AG04450 (cell line): ENCODE measurements at places on chromosomes 7 and 10. TPM values are rescaled to one million over a fixed set of nuclear protein-coding genes. Genes with fewer than 3 reads are reported as not detected.

DNA sequence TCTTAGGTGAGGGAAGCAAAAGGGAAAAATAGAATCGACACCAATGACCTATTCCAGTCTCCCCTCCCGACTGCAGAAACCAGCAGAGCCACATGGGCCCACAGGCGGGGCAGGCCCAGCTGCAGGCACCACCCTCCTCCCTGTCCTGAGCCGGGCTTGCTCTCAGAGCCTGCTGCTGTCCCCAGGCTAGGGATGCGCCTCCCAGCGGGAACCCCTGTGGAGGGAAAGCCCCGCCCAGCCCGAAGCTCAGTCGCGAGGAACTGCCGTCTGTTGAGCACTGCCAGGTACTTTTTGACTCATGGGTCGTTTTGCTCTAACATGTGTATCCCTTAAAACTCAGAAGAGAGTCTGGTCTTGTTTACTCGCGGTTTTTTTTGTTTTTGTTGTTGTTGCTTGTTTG lies 124.5 kb upstream of the RET start:
- no peak for DNase-seq

- no peak for DNase-seq
Measured at GRCh38 chr7:129053938-129054437, 923 bp downstream of the TNPO3 start.

GRCh38 chr7:30135301-30136116 lies 723 bp downstream of the MTURN start:
- peak; percentile 21 for DNase-seq

DNA sequence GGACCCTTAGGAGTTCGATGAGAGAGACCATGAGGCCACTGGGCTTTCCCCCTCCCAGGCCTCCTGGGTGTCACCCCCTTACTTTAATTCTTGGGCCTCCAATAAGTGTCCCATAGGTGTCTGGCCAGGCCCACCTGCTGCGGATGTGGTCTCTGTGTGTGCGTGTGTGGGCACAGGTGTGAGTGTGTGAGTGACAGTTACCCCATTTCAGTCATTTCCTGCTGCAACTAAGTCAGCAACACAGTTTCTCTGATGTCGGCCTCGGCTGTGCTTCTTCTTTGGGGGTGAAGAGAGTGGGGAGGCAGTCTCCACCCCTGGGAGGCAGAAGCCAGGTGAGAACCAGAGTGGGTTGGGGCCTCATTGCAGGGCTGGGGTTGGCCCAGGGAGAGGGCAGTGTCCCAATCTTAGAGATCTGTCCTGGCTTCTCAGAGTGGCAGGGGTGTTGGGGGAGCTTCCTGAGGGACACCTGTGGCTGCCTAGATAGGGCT lies 1.5 kb downstream of the PVRIG start:
- no peak for DNase-seq

DNA sequence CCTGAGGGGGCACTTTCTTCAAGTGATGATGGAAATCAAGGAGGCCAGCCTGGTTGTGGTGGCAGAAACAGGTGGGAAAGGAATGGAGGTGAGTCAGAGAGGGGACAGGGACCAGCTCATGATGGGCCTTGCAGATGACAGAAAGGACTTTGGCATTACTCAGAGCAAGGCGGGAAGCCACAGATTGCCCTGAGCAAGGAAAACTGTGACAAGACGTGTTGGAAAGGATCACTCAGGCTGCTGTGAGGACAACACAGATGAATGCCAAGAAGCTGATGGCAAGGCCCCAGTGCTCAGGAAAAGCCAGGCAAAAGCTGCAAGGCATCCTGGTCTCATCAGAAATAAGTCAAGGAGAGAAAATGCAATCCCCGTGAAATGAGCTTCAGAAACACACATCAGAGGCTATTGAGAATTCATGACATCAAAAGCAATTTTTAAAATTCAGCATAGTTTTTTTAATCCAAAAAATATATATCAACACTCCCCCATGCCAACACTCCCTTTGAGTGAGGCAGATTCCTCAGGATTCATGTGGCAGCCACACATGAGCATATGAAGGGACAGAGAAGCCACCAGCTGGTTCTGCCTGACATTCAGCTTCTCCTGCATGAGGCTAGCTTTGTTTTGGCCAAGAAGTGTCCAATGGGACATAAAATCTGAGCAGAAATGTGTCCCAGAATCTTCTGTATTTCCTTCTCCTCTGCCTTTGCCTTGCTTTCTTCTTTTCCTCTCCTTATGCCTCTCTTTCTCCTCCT lies 244.5 kb upstream of the MYO3A start:
- DNase-seq = no peak

DNA sequence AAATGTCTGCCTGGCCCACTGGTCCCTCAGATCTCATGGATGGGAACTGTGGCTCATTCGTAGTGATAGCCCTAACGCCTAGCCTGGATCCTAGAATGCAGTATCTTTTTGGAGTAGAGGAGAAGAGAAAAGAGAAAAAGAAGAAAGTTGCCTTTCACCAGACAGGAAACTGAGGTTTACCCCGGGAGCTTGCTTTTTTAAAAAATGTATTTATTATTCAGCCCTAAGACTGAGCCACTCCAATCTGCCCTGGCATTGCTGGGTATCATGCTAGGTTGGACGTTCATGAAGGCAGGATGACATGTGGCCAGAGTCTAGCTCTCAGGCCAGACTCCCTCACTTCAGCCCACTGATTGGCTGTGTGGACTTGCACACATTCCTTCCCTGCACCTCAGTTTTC lies 21.5 kb upstream of the C10orf105 start:
- DNase-seq = no peak

DNA sequence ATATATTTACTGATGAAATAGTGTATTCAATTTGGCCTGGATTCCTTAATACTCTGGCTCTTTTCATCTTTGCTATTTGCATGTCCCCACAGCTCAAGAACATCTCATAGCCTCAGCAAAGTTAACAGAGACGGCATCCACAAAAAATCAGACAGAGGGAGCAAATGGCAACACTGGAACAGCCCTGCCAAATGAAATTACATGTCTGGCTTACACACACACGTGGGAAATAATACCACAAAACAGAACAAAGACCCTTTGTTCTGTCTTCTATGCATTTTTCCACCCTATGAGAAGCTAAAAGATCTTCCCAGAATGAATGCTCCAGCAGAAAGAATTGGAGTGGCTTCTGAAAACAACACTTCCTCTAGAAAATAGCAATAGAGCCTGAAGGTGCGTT lies 139.5 kb downstream of the ALOX5 start:
- no peak for DNase-seq

GRCh38 chr10:68586606-68587305 lies 26.6 kb downstream of the TET1 start:
- no peak for DNase-seq

- DNase-seq = no peak
Measured at GRCh38 chr10:86247073-86247472, 119.5 kb downstream of the GRID1 start.

DNA sequence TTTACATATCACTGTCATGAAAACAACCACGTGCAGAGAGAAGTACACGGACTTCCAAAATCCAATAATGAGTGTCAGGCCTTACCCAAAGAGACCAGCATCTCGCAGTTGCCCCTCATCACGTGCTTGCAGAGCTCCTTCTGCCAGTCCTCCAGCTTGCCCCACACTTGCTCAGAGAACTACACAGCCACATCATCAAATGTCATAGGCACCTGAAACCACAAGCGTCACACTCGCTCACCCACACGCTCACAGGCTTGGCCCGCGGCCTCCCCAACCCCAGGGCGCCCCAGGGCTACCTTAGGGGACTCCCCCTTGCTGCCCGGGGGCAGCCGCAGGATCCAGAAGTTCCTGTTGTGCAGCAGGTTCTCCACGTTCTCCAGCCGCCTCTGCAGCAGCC lies 123.4 kb upstream of the ZNF746 start:
- DNase-seq = no peak

DNA sequence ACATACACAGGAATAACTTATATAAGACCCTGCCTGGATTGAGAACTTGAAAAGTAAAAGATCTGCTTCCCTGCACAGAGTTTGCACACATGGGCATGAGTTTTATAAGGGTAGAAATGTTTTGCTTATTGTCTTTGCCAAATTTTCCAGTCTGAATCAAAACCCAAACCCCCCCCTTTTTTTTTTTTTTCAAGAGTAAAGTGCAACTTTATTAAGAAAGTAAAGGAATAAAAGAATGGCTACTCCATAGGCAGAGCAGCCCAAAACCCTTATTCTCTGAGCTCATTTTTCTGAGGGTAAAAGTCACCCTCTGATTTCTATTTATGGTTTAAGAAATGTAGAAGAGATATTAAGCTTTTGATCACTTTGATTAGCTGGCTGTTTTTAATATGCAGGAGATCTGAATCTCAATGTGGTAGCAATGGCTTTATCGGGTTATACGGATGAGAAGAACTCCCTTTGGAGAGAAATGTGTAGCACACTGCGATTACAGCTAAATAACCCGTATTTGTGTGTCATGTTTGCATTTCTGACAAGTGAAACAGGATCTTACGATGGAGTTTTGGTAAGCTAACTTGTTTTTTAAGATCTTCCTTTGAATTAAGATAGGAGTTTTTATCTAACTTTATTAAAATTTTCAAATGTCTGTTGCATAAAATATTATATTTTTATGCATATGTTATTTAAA lies 18.7 kb downstream of the MIOS start:
- no peak for DNase-seq

DNA sequence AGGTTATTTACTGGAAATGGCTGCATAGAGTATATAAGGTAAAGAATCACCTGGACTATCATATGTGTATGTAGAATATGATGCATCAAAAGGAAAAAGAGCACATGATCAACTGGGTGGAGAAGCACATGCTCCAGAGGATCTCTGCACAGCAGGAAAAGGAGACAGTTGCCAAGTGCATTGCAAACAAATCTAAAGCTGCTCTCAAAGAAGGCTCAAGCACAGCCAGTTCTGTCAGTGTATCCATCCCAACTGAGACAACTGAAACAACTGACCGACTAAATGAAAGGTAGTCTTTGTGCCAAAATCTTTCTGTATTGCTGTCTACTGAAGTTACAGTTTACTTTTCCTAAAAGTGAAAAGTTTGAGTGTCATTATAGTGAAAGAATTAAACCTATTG lies 83.2 kb upstream of the SGCE start:
- no peak for DNase-seq

GRCh38 chr10:101993651-101994200 lies 62.2 kb downstream of the ARMH3 start:
- no peak for DNase-seq

DNA sequence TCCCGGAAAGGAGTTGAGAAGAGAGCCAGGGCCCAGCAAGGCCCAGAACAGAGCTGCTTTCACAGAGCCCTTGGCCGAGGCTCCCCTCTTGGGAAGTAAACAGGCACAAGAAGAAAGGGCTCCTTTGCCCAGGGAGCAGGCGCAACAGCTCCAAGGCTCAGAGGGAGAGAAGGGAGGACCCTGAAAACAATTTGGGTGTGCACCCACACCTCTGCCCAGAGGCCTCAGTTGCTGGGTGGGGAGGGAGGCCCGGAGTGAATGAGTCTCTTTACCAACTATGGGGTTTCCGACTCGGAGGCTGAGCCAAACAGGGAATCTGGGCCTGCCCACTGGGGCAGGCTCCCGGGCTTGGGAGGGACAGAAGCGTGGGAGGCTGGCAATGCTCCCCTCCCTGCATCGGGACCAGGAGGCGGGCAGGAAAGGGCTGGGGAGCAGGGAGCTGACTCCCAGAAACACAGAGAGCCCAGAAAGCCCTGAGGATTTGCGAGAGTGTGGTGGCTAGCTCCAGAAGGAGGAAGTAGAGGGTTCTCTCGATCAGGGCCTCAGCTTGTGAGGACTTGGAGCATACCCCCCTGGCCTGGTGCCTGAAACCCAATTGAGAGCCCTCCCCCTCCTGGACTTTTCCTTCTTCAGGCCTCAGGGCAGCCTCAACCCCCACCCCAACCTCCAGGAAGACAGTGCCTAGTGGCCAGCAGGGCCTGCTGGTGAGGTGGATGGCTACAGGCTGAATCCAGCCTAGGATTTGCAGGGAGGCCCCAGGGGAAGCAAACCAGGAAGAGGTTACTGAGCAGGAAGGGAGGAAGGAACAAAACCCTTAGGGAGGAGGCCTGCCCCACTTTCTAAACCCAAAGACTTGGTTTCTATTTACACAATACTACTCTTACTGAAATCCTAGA lies 6.2 kb downstream of the C10orf105 start:
- DNase-seq = peak; percentile 55

DNA sequence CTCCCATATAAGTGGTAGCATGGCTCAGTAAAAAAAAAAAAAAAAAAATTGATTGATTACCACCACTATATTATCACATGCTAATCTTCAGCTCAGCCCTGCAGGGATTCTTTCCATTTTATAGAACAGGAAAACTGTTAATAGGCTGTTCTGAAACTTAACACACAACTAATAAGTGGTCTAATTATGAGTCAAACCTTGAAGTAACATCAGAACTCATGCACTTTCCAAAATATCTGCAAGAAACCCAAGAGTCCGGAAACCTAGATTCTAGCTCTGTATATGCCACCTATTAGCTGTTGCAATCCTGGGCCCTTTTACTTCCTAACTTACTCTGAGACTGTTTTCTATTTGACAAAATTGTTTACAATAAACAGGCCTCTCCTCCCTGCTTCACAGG lies 23.9 kb downstream of the SEM1 start:
- no peak for DNase-seq

- no peak for DNase-seq
Measured at GRCh38 chr7:91397612-91398011, 133.4 kb downstream of the FZD1 start.

GRCh38 chr7:24442170-24442777 lies 131.0 kb upstream of the PALS2 start:
- DNase-seq = no peak

- no peak for DNase-seq
Measured at GRCh38 chr7:76064208-76064970, 16.5 kb downstream of the MDH2 start.

GRCh38 chr7:19928247-19928646 lies 154.8 kb upstream of the TMEM196 start:
- DNase-seq = no peak

DNA sequence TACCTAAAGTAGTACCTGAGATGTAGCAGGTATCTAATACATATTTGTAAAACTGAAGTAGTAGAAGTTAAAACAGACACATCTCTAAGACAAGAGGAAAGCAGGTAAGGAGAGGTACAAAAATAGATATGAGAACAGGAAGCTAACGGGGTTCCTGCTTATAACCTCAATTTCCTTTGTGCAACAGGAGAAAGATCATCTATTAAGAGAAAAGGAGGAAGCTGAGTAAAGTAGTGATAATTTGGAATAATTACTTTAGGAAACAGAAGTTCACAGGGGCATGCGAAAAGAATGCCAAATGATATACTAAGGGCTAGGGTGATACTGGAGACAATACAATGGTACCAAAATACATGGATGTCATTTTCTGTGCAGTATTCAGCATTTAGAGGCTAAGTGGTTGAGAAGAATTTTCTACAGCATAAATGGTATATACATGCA lies 108.7 kb downstream of the NRBF2 start:
- no peak for DNase-seq

The RHOBTB1 gene
- polyA plus RNA-seq = 33.8 and 37.4 TPM in 2 replicates

The LOXL4 gene
- polyA plus RNA-seq = 41.0 and 45.5 TPM in 2 replicates

The SPOCK2 gene
- polyA plus RNA-seq = 0.02 and 0.16 TPM in 2 replicates

The AUTS2 gene
- polyA plus RNA-seq = 1.5 and 2.0 TPM in 2 replicates

The CTNNA3 gene
- 0.21 and 0.26 TPM in 2 replicates for polyA plus RNA-seq

The PDE1C gene
- 3.4 and 3.8 TPM in 2 replicates for polyA plus RNA-seq

The RNF32 gene
- 0.98 and 1.3 TPM in 2 replicates for polyA plus RNA-seq
